ENCODE measurements at places on chromosomes 16 and 17.

- DNase-seq, result no peak
Observed at GRCh38 chr16:15553313-15554088, 89.5 kb downstream of the MARF1 start.

GRCh38 chr16:51390877-51391276 is 239.8 kb upstream of the SALL1 start:
- no peak for DNase-seq

GRCh38 chr17:14302091-14302430 is 1.2 kb downstream of the HS3ST3B1 start:
- DNase-seq, result peak; percentile 65

GRCh38 chr16:29975134-29975538 is 1.5 kb downstream of the TAOK2 start:
- DNase-seq, result peak; percentile 12

GRCh38 chr16:87033541-87034300 is 283.5 kb downstream of the C16orf95 start:
- DNase-seq, result no peak

- DNase-seq, result no peak
Observed at GRCh38 chr16:48498769-48499631, 111.0 kb downstream of the N4BP1 start.

Data from KBM-7 (cell line).